ENCODE measurements at places on chromosomes 3 and 15. TPM values are rescaled to one million over a fixed set of nuclear protein-coding genes. Genes with fewer than 3 reads are reported as not detected.

Gene MASP1
- not detected for total RNA-seq

Gene GOLGA6L4
- total RNA-seq, result 2.3 TPM

Gene MYZAP
- 1.3 TPM for total RNA-seq

Gene ECE2
- not detected for total RNA-seq

Gene CCR3
- total RNA-seq, result not detected

Gene CD96
- not detected for total RNA-seq

Gene ALDH1A3
- 3.4 TPM for total RNA-seq

Gene MYD88
- 19.7 TPM for total RNA-seq

Gene SMAD6
- not detected for total RNA-seq

Gene SH2D7
- total RNA-seq, result not detected

Gene CATSPER2
- total RNA-seq, result 7.0 TPM

Gene SLC12A6
- total RNA-seq, result 11.7 TPM

Gene EIF2A
- 112 TPM for total RNA-seq
